ENCODE measurements at places on chromosomes 2 and 18.
A peak's percentile ranks its signal among the peaks of the same experiment; 100 is the strongest.

DNA sequence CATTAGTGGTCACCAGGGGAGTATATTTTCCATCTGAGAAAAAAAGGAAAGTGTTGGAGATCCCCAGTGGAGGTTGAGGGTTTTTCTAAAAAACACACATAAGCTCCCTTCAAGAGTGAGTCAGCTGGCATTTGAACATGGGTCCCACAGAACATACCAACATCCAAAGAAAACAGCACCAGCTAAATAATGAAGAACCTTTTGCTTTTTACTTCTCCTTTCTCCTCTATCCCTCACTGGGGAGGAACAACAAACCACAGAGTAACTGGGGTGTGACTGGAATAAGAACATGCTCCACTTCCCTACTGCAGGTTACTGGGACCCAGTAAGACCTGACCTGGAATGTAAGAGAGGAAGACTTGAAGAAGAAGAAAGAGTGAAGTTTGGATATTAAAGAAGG lies 56.5 kb upstream of the RAPH1 start:
- no peak for DNase-seq

DNA sequence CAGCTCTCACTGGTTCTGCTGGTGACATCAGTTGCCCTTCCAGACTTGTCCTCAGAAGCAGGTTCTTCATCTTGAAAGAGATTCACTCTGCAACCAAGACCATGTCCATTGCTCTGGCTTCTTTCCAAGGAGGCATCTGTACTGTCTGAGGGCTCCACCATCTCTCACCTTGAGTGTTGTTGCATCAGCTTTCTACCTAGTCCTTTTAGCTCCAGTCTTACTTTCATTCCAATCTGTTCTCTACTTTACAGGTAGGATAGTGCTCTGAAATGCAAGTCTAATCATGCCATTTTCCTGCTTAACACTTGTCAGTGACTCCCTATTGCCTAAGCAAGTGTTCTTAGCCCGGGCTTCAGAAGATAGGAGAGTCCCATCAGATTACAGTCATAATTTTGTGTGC lies 117.7 kb downstream of the EN1 start:
- DNase-seq, result no peak

DNA sequence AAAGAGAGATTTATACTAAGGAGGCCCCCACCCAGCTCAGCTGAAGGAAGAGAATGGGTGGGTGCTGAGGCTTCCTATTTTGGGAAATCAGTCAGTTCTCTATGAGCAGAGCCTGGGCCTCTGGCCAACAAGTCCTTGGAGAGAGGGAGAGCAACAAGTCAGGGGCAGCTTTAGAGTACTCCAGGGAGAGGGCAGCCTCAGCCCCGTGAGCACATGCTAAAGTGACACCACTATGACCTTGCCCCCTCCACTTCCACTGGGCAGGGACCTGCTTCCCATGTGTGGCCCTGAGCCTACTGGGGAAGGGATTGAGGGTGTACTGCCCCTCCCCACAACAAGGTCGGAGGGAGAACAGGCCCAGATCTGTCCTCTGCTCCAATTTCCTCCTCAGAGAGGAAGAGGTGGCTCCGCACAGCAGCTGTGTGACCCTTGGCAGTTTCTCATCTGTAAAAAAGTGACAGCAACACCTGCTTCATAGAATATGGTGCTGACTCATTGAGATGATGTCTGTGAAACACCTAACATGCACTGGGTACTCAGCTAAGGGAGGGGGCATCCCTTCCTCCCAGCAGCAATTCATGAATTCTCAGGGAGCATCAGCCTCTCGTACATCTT lies 72.9 kb downstream of the CLHC1 start:
- no peak for DNase-seq

- DNase-seq, result no peak
Measured at GRCh38 chr2:229226382-229226781, 44.7 kb downstream of the PID1 start.

GRCh38 chr2:186129767-186130581 lies 356.1 kb upstream of the ZC3H15 start:
- no peak for DNase-seq

- peak; percentile 56 for DNase-seq
Measured at GRCh38 chr2:84781942-84782716, 98.8 kb downstream of the TRABD2A start.

DNA sequence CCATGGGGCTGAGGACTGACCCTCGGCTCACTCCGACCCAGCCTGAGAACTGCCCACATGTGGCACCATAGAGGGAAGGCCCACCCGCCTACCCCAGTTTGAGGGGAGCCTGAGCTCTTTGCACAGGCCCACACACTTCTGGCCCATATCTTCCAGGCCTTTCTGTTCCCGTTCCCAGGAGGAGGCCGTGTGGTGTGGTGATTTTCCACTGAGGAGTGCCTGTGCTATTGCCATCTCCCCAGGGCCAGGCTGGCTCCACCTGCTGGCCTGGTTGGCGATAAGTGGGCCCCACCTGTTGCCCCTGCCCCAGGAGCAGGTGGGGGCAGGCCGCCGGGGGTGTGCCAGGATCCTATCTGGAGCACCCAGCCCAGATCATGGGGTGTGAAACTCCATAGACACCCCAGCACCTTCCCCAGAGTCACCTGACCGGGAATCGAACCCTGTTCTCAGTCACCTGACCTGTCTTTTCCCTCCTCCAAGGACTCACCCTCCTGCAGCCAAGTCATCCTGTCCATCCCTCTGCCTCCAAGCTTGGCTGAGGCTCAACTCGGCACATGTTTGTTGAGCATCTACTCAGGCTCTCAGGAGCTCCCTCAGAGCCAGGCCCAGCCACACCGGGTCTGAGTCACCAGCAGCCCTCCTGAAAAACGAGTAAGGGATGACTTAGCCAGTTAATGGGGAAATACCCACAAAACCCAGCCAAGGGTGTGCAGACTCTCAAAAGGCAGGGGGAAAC lies 120.1 kb downstream of the CYP26B1 start:
- DNase-seq, result no peak

GRCh38 chr2:209681201-209681735 lies 90.4 kb upstream of the UNC80 start:
- DNase-seq, result no peak

GRCh38 chr2:47041063-47041462 lies 114.0 kb downstream of the STPG4 start:
- no peak for DNase-seq

- DNase-seq, result no peak
Measured at GRCh38 chr18:33802955-33803354, 224.9 kb downstream of the ASXL3 start.
